ENCODE measurements at places on chromosomes 16 and 17.

DNA sequence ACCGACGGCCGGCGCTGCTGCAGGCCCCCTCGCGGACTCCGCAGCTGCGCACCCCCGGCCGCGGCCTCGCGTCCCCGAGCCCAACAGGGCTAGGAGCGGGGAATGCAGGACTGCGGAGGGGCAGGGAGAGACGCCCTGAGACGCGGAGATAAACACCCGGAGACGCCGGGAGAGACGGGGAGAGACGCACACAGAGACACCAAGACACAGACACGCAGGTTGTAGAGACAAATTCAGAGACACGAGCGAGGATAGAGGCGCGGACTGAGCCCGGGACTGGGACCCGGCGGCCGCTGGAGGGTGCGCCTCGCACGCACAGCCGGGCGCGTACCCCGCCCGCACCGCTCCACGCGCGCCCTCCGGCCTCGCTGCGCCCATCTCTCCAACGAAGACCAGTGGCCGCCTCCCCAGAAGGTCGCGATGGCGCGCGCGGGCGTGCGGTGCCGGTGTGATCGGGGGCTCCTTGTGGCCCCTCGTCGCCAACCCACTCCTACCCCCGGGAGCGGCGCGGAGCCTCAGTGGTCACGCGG, 902 bp downstream of the STAC2 start:
- DNase-seq = no peak

- DNase-seq = no peak
These were observed 4.8 kb downstream of the SCNN1G start for GRCh38 chr16:23187341-23187740.

DNA sequence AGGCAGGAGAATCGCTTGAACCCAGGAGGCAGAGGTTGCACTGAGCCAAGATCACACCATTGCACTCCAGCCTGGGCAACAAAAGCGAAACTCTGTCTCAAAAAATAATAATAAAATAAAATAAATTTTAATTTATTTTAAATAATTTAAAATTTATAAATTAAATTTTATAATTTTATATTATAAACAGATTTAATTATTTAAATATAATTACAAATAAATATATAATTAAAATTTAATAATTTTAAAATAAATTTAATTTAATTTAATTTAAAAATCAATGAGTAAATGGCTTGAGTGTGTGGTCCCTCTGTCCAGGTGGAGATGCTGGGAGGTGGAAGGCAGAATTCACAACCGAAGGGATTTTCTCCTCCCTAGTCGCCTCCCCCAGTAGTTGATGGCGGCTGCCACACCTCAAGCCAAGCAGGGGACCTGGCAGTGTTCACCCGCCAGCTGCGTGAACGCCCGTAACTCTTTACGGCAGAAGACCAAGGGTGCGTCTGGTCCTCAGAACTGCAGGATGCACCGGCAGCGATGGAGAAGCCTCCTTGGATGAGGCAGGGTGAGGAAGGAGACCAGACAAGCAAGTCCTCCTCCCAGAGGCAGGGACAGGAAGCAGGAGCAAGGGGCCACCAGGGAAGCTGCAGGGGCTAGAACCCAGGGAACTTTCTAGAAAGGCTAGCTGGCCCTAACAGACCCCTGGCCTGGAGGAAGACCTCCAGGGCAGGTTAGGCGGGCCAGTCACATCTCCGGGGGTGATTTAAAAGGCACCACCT, 22.9 kb upstream of the KRT17 start:
- no peak for DNase-seq

DNA sequence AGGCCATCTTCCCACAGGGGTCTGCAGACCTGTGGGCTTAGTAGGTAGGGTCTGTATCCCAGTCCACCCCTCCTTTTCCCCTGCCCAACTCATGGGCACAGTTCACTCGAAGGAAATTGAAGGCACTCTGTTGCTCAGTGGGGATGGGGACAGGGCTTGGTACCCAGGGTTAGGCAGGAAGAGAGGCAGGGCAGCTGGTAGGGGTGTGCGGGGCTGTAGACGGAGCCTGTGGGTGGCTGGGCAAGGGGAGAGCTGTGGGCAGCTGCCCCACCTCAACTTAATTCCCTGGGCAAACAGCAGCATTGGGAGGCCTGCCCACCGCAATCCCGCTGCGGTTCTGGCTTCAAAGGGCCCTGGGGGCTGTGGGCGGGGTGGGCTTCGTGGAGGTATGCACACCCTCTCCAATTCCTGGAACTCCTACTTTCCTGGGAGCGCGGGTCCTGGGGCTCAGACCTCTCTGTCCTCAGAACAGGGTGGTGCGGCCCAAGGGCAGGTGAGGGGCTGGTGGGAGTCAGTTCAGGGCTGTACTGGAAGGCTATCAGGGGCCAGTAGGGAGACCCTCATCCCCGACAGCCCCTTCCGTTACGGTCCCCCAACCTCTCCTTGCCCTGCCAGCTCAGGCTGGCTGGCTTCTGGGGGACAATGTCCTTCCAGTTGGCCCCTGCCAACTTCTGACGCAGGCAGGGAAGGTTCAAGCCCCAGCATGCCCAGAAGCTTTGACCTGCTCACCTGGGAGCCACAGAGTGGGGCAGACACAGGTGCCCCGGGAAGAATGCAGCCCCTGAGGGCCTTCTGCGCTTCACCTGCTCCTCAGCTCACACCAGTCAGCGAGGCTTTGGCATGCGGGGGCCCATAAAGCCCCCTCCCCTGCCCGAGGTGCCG, 9.1 kb downstream of the FOXJ1 start:
- DNase-seq = no peak

DNA sequence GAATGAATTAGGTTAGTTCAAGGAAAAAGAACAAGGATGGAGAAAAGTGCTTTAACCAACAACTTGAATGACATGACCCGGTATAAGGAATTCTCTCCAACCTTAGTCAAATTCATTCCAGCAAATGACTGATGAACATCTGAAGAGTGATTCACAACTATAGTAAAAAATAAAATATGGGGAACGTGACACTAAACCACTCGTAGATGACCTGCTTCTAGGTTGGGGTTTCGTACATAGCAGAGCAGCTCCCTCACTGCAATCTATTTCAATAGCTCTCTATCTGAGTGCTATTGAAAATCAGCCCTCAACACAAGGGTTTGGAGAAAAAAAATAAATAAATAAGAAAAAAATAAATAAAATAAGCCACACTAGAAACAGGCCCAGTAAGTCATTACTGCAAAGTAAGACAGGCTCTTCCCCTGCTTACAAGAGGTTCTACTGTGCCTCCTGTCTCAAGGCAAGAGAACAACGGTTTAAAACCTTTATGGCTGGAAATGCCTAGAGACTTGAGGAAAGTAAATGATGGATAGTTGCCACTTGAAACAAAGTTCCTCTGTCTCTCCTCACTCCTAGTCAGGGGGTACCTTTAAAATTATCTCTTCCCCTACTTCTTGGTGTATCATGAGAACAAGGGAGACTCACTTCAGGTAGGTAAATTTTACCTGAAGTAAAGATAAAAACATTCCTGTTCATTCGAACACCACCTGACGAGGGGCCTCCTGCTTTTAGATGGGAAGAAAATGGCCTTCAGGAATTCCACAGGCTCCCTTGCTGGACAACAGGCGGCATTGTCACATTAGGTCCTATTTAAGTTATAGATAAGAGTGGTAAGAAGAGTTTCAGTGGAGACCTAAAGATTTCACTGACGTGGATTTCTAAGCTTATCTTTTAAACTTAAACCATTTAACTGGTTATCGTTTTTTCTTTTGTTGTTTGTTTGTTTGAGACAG, 20.5 kb downstream of the COG7 start:
- no peak for DNase-seq

All from activated naive CD4-positive, alpha-beta T cell (primary cell).